ENCODE measurements at places on chromosomes 1 and 21. TPM values are rescaled to one million over a fixed set of nuclear protein-coding genes. Genes with fewer than 3 reads are reported as not detected.

TEDDM1 gene
- total RNA-seq: not detected

- DNase-seq: no peak
Measured at GRCh38 chr1:156097499-156098178, 15.4 kb upstream of the MEX3A start.

DNA sequence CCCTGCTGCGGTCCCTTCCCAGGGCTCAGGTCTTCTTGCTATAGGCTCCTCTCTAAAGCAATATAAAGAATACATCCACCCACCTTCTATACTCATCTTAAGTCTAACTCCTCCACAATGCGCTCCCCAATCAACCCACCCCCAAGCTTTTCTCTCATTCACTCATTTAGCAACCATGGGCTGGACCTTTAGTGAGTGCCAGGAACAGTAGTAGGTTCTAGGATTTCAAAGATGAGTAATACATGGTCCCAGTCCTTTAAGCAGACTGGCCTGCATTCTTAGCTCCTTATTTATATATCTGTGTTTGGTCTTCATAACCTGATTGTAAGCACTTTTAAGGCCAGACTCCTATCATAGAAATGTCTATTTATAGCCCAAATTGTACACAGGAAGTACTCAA is 5.9 kb downstream of the CAMK1G start:
- DNase-seq: no peak

- peak; percentile 36 for DNase-seq
Measured at GRCh38 chr1:47196622-47197021, 6.8 kb upstream of the PDZK1IP1 start.

- DNase-seq: no peak
Measured at GRCh38 chr1:97983126-97983525, 62.3 kb upstream of the DPYD start.

DNA sequence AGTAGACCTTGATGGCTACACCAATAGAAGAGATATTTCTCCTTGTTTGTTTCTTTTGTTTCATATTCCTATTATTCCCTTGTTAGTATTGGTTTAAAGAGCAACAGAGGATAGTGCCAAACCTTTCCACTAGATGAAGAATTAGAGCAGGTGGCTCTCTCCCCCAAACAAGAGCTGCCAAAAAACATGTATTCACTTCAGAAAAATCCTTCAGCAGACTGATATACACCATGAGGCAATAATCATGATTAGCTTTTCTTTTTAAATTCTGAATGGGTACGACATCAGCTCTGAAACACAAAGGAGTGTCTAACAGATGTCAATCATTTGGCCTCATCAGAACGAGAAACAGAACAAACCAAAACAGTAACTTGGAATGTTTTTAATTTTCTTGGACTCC is 67.3 kb upstream of the MAP10 start:
- no peak for DNase-seq
